ENCODE measurements at places on chromosomes 1 and 21.

DNA sequence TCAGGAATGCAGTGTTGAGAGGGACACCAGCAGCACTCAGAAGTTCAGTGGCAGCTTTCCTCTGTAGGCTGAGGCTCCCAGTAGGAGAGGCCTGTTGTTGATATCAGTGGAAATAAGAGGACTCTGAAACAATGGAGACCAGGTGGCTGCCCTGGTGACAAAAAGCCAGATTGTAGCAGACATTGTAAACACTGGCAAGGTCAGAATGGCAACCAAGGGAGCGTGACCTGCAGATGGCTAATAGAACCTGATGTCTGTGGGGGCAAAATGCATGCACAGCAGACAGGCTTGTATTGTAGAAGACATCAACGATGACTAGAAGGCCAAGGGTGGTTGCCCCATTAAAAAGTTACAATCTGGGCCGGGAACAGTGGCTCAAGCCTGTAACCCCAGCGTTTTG is 53.1 kb upstream of the GPR37L1 start:
- DNase-seq, result no peak

DNA sequence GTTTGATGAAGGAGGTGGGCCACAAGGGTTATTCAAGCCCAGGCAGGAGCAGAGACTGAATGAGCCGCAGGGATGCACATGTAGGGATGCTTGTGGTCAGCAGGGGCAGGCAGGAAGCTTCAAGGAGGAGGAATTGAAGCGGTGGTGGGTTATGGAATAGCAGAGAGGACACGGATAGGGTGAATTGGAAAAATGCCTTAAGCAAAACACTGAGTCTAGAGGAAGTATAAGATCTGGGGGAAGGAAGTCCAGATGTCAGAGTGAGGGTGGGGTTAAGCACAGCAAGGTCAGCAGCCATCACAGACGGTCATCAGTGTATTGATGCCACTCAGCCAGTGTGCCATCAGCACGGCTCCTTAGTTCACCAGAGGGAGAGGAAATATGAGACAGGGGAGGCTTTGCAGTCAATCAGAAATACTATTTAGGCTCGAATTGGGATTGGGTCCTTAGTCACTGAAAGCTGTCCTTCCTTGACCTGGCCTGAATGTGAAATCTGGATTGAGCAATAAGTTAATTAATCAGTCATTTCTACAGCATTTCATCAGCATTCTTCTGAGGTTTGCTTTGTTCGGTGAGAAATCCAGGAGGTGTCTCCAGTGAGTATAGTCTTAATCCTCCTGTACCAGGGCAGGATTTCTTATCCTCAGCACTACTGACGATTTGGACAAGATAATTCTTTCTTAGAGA is 6.0 kb upstream of the LCE1F start:
- no peak for DNase-seq

GRCh38 chr1:208329300-208329699 is 85.1 kb upstream of the PLXNA2 start:
- DNase-seq, result no peak

DNA sequence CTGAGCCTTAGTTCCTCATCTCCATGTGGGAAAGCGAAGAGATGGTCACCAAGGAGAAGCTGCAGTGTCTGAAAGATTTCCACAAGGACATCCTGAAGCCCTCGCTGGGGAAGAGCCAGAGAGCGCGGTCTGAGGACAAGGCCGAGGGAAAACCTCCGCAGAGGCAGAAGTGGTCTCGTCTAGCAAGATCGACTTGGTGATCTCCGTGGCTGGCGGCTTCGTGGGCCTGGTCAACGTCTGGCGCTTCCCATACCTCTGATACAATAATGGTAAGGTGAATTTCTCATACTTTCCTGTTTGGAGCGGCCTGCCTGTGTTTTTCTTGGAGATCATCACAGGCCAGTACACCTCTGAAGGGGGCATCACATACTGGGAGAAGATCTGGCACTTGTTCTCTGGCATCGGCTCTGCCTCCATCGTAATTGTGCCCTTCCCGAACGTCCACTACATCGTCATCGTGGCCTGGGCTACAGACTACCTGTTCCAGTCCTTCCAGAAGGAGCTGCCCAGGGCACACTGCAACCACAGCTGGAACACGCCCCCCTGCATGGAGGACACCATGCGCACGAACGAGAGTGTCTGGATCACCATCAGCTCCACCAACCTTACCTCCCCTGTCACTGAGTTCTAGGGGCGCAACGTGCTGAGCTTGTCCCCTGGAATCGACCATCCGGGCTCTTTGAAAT is 841.1 kb upstream of the TMPRSS15 start:
- DNase-seq, result no peak

DNA sequence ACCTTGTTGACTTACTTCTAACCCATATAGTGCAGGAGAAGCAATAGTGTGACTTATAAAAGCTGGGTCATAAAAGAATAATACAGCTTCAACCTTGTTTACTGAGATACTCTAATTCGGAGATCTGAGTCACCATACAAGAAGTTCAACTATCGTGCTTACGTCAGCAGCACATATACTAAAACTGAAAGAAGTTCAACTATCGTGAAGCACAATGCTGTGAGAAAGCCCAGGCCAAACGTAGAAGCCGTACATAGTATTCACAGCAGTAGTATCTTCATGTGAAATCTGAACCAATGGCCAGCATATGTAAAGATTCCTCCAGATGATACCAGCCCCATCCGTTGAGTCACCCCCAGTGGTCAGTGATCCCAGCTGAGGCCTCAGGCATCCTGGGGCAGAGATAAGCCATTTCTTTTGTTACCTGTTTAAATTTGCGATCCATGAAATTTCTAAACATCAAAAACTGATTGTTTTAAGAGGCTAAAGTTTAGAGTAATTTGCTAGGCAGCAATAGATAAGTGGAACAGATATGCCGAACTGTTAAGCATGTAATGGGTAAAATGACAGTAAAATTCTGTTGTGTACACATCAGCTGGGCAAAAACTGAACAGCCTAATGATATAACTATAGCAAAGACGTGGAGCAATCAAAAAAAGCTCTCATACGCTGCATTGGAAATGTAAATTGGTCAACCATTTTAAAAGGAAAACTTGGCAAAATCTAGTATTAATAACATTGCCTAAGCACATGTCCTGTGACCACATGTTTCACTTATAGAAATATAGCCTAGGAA is 53.9 kb upstream of the SAMD13 start:
- DNase-seq, result no peak

DNA sequence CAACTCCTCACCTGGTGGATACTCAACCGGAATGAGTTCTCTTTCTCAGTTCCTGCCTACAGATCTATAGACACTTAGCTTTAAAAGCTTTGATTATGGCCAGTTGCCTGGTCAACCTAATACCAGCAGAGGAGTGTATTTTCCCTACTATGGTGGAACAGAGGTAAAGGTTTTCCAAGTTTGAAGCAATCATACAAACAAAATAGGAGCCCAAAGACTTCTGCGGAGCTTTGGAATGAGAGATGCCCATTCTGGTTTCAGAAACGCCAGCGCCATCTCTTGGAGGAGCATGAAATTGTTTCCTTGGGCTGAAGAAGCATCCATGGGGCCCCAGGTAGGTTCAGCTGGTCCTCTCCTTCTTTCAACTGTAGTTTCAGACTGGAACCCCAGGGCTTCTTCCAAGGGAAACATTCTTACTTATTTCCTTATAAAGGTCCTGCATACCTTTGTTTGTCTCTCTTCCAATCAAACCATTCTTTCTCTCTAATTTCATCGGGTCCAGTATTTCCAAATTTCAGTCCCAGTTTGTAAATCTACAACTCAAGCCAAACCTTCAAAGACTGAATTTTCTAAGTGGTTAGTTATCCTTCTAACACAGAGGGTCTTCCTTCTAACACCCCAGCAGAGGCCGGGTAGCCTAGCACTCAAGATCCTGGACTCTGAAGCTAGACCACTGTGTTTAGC is 95.9 kb downstream of the KCNJ15 start:
- DNase-seq, result no peak

- no peak for DNase-seq
These were observed 265.1 kb downstream of the PTPRU start for GRCh38 chr1:29501227-29501976.

DNA sequence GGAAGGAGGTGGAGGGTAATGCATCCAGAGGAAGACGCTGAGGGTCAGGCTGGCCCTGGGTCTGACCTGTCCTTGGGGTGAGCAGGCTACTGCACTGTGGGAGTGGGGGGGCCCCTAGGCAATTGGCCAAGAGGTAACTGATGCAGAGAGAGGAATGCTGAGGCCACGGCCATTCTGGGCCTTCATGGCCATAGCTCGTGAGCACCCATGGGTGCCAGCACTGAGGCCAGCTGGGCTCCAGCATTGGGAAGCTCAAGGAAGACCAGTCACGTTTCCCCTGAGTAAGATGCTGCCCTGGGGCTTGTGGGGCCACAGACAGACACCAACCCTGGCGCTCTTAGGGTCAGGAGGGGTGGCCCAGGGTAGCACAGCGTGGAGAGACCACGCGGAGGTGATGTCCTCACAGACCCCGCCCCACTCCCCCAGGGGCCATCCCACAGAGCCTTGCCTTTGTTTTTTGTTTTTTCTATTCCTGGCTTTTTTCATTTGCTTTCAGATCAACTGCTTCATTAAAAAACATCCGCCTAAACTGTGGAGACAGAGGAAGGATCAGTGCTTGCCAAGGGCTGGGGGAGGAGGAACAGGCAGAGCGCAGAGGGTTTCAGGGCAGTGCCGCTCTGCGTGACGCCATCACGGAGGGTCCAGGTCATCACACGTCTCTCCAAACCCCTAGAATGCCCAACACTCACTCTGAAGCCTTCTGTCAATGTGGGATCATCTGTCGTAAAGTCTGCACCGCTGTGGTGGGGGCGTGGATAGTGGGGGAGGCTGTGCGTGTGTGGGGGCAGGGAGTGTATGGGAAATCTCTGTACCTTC is 61.1 kb downstream of the SIK1 start:
- no peak for DNase-seq

- DNase-seq, result no peak
These were observed 41.6 kb upstream of the USP1 start for GRCh38 chr1:62395291-62395690.

DNA sequence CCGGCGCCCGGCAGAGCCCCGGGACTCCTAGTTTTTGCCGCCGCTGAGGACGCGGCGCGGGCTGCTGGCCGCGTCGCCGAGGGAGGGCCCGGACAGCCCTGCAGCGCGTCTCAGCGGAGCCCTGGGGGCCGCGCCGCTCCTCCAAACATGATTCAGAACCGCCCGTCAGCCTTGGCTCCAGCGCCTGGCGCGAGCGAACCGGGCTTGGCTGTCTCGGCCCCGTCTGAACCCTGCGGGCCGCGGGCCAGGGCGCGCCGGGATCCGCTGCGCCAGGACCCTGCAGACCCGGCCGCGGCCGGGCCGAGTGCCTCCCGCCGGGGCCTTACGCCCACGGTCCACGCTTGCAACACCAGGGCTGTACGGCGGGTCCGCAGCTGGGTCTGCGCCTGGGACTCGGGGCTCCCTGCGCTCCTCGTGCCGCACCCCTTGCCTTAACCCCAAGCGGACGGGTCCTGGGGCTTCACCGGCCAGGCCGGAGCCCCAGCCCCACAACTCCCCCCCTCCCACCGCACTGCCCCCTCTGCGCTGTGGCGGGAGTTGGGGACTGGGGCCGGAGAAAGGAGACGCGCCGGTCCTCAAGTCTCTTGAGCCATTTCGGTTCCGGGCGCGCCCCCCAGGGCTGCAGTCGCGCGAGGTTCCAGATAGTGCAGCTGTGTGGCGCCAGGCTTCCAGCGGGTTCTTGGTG is 48.4 kb upstream of the CD34 start:
- DNase-seq, result no peak

DNA sequence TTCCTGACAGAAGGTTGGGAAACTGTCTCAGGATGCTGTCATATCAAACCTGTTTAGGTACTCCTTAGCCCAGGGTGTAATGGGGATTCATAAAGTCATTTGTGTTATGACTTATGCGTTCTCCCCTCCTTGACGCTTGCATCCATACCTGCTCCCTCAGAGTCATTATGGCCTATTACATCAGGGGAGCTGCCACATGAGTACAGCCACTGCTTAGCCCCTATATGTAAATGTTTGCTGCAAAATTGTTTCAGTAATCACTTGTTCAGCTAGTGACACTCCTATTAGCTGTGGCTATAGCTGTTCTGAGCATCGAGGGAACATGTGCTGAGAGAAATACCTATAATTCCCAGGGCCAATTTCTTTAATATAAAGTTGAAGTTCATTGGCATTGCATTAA is 10.5 kb downstream of the NTNG1 start:
- no peak for DNase-seq

GRCh38 chr1:159441360-159441759 is 1.8 kb downstream of the OR10J1 start:
- DNase-seq, result no peak

GRCh38 chr1:40383488-40384412 is 10.2 kb downstream of the SMAP2 start:
- no peak for DNase-seq

- no peak for DNase-seq
These were observed at the start of gene SPRTN for GRCh38 chr1:231338270-231339128. Gene SPRTN (plus strand): TSS chr1:231338293. CDS start chr1:231338384, 91 bp downstream.

DNA sequence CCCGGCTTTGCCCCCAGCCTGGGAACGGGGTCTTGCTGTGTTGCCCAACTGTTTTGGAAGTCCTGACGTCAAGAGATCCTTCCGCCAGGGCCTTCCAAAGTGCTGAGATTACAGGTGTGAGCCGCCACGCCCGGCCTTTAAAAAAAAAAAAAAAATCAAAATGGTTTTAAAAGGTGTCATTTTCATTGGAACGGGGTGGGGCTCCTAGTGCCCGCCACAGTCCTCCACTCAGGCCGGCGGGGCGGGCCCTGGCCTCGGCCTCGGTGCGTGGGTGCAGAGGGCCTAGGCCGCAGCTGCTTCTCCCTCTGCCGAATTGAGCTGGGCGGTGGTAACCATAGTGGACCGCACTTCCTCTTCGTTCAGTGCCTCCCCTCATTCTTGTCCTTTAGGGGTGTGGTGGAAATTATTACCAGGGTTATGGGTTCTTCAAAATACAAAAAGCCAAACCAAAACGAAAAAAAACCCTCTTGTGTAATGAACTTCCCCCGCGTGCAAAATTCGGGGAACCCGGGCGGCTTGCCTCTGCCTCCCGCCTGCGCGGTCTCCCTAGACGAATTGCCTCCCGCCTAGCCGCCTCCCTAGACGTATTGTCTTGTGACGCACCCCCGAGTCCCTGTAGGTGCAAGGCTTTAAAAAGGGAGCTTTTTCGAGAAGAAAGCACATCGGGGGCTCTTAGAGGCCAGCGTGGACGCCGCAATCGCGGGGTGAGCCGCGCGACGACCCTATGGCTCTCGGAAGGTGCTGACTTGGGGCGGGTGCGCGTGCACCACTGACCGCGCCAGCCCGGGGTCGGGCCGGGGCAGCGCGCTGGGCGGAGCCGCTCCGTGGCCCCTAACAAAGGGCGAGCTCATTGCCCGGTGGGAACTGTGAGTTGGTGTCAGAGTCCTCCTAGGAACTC is 10.5 kb upstream of the SPEN start:
- peak; percentile 73 for DNase-seq
